Stomach (tissue), 19 donors: ENCODE measurements at places on chromosomes 1 and 21. TPM values are rescaled to one million over a fixed set of nuclear protein-coding genes. Genes with fewer than 3 reads are reported as not detected.

DAB1 gene
- polyA plus RNA-seq: 0.19 TPM

RHOU gene
- polyA plus RNA-seq: 16.9 TPM

NEK2 gene
- 2.2 TPM for polyA plus RNA-seq

BATF3 gene
- polyA plus RNA-seq: 4.1 TPM

CYP4A22 gene
- not detected for polyA plus RNA-seq

CADM3 gene
- polyA plus RNA-seq: 2.9 TPM

TCEA3 gene
- 44.1 TPM for polyA plus RNA-seq

ACOT11 gene
- 6.0 TPM for polyA plus RNA-seq

HSD11B1 gene
- 14.0 TPM for polyA plus RNA-seq

OR2G6 gene
- polyA plus RNA-seq: not detected

LRRC39 gene
- 0.98 TPM for polyA plus RNA-seq

TBX19 gene
- polyA plus RNA-seq: 0.61 TPM

CCDC190 gene
- not detected for polyA plus RNA-seq

OR2T6 gene
- polyA plus RNA-seq: not detected

CDC42SE1 gene
- polyA plus RNA-seq: 41.6 TPM

HTR6 gene
- not detected for polyA plus RNA-seq

ILF2 gene
- polyA plus RNA-seq: 98.9 TPM

A3GALT2 gene
- polyA plus RNA-seq: not detected

RNF187 gene
- polyA plus RNA-seq: 27.0 TPM

ICOSLG gene
- polyA plus RNA-seq: 1.4 TPM

FCRL2 gene
- 0.90 TPM for polyA plus RNA-seq

DEPDC1 gene
- 2.4 TPM for polyA plus RNA-seq

RCSD1 gene
- 23.2 TPM for polyA plus RNA-seq

PDPN gene
- polyA plus RNA-seq: 24.4 TPM

MEGF6 gene
- 11.3 TPM for polyA plus RNA-seq

MFSD2A gene
- 0.75 TPM for polyA plus RNA-seq

SEC16B gene
- polyA plus RNA-seq: 6.3 TPM

MIXL1 gene
- polyA plus RNA-seq: 0.10 TPM

TRIM67 gene
- polyA plus RNA-seq: 0.15 TPM

PCP4 gene
- 2.0 TPM for polyA plus RNA-seq

ALPL gene
- polyA plus RNA-seq: 11.3 TPM

LRRC71 gene
- not detected for polyA plus RNA-seq

AK2 gene
- polyA plus RNA-seq: 107 TPM

SNX27 gene
- polyA plus RNA-seq: 5.8 TPM

FAM43B gene
- 0.25 TPM for polyA plus RNA-seq

NBPF4 gene
- polyA plus RNA-seq: not detected

PADI2 gene
- polyA plus RNA-seq: 0.33 TPM

LCE1E gene
- polyA plus RNA-seq: not detected

KPRP gene
- not detected for polyA plus RNA-seq

MANEAL gene
- 2.2 TPM for polyA plus RNA-seq

CHD5 gene
- 0.06 TPM for polyA plus RNA-seq

XCL2 gene
- polyA plus RNA-seq: not detected

HEYL gene
- 6.0 TPM for polyA plus RNA-seq

LMX1A gene
- polyA plus RNA-seq: not detected

RNASEL gene
- 3.2 TPM for polyA plus RNA-seq

RFX5 gene
- 19.4 TPM for polyA plus RNA-seq

ZMYND12 gene
- polyA plus RNA-seq: 2.9 TPM

LCE4A gene
- polyA plus RNA-seq: not detected

CRYAA gene
- not detected for polyA plus RNA-seq

LRRC53 gene
- polyA plus RNA-seq: not detected

ZC3H11A gene
- 25.8 TPM for polyA plus RNA-seq

DNAJC6 gene
- 0.45 TPM for polyA plus RNA-seq

TMCC2 gene
- 1.8 TPM for polyA plus RNA-seq

DTL gene
- polyA plus RNA-seq: 1.3 TPM

RBM11 gene
- polyA plus RNA-seq: 1.9 TPM

OR14K1 gene
- polyA plus RNA-seq: not detected
